ENCODE measurements at places on chromosomes 5 and 9.

DNA sequence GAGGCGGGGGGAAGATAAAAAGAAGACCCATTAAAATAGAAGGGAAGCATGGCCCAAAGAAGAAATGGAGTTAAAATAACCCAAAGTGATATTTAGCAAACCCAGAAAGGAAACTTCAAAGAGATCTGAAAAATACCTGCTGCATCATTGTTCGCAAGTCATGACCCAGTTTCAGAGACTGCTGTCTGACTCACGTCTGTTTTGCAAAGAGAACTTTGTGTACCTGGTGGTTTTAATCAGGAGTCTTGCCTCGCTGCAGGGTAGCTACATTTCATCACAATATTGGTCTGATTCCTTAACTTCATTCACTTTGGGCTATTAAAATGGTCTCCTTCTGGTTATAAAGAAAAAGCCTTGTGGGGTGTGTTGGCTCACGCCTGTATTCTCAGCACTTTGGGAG is 461.1 kb upstream of the DAP start:
- DNase-seq, result no peak

DNA sequence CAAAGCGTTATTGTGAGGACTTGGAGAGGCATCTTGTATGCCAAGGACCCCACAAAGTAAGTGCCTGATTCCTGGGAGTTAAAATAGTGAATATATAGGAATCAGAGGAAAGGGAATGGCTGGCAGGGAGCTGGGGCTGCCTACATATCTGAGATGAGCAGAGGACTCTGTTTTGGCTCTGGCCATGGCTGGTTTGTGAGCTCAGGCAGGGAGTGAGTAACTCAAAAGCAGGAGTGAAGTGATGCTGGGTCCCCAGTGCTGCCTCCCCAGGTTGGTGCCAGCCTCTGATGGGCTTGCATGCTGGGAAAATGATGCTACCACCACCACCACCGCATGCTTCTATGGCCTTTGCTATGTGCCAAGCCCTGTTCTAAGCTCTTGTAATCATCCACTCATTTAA is 246.0 kb upstream of the MVB12B start:
- no peak for DNase-seq

DNA sequence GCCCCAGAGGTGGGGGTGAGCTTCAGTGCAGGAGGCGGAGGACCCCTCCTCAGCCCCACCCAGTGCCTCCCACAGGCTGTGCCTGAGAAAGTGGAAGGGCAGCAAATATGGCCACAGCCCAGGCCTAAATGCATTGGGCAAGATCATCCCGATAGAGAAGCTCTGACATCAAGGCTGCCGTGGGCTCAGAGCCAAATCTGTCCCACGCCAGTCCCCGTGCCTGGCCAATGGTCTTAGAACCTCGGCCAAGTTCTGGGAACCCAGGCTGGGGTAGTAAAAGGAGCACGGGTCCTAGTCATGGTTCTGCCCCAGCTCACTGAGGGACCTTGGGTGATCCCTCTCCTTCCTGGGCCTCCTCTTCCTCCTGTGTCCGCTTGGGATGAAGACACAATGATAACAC is 27.7 kb upstream of the TNIP1 start:
- DNase-seq, result no peak

- no peak for DNase-seq
Observed at GRCh38 chr5:134567641-134568336, 42.3 kb downstream of the JADE2 start.

DNA sequence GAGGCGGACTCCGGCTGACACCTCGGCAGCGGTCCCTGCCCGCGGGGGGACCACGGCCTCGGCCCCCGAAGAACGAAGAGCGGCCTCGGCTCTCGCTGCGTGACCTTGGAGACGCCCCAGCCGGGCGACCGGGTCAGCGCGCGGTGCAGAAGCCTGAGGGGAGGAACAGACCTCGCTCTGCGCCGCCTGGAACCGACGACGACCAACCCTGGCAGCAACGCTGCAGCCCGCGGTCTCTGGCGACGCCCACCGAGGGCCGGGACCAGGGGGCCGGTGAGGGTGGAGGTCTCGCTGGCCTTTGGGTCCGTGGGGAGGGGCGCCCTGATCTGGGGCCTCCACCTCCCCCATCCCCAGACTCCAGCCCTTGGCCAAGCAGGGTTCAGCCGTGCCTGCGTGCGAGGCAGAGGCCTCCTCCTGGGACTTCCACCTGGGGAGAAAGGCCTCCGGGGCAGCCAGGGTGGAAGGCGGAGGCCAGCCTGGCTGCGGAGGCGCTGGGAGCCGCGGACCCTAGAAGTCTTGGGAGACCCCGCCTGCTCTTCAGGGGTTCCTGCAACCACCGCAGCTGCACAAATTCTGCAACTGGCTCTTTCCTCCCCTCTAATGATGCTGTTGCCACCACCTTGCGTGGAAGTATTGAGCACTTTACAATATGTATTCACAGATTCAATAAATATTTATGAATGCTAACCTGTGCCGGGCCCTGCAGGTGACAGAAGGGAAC is 44.3 kb upstream of the SLC12A7 start:
- no peak for DNase-seq

DNA sequence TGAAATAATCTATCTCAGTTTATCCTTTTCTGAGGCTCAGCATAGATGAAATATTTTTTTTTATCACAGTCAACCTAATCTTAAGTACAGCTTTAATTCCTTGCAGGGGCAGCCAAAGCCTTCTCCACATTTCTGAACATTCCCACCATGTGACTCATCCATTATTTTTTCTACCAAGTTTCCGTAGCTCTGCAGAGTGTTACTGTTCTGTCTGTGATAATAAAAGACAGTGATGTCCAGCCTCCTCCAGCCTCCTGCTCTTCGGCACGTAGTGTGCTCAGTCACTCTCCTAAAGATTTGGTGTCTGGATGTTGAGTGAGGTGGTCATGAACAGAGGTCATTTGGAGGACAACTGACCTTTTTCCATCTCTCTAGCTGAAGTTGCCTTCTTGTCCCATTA is 338.1 kb upstream of the ADAMTS16 start:
- peak; percentile 3 for DNase-seq

GRCh38 chr5:145951071-145951470 is 14.7 kb downstream of the SH3RF2 start:
- no peak for DNase-seq

DNA sequence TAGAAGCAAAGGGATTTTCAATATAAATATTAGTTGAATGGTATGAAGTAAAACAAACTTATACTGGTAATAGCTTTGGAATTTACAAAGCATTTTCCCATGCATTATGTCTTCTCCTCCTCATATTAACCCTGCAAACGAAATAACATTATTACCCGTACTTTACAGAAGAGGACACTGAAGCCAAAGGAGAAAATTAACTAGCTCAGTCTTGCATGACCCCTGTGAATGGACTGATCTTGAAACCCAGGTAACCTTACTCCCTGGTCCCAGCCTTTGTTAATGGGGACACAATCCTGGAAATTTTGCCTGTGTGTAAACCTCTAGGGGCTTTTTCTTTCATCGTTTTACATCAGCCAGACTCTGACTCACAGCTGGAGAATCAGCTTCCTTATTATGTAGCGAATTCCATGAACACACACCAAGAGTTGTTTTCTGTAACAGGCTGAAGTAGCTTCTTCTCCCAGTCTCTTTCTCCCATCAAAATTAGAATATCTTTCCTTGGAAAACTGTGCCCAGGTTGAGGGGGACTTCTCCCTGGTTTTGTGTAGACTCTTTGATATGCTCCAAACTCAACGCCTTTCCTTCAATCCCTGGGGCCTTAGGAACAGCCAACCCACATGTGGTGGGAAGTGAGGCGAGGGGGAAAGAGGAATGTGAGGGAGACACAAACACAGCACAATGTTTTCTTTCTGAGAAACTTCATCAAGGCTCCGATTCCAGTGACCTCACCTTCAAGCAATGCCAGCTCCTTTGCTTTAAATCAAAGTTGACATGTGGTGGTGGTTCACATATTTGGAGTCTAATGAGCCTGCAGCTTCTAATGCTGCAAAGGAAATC is 480.9 kb upstream of the PAPPA start:
- DNase-seq, result no peak

DNA sequence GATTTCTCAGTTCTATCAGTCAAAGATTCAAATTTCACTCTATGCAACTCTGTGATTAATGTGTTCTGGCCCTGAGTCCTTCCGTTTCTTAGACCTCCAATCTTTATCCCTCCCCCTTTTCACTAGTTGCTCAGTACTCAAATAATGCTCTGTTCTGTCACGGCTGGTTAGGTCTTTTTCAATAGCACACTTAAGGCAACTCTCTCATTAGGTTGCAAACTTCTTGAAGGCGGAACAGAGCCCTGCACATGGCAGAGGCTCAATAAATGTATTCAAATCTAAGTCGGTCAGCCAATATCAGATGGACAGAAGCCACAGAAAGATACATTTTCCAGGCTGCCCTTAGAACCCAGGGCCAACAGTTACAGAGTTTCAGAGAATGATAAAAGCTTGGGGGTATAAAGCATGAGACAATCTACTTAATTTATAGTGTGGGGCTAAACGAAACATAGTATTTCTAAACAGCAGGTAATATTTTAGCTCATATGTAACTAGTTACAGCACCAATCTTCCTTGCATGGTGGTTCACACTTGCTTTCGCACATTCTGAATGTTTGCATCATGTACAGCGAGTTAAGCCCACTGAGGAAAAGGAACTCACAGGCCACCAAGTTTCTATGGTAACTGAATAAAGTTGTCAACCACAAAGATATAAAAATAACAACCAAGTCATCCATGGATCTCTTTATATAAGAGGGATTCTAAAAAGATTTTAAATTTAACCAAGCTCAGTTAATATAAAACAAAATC is 67.1 kb upstream of the GOLPH3 start:
- no peak for DNase-seq

- DNase-seq, result no peak
Observed at GRCh38 chr5:152932621-152933020, 527.5 kb upstream of the NMUR2 start.

- no peak for DNase-seq
Observed at GRCh38 chr5:147713550-147714295, 68.8 kb downstream of the JAKMIP2 start.

- DNase-seq, result peak; percentile 95
Observed at GRCh38 chr9:34701769-34702736, 7.9 kb downstream of the CCL21 start.

GRCh38 chr9:86838519-86839497 is 108.5 kb downstream of the GAS1 start:
- no peak for DNase-seq

GRCh38 chr5:54221135-54221534 is 89.2 kb downstream of the ARL15 start:
- DNase-seq, result no peak

DNA sequence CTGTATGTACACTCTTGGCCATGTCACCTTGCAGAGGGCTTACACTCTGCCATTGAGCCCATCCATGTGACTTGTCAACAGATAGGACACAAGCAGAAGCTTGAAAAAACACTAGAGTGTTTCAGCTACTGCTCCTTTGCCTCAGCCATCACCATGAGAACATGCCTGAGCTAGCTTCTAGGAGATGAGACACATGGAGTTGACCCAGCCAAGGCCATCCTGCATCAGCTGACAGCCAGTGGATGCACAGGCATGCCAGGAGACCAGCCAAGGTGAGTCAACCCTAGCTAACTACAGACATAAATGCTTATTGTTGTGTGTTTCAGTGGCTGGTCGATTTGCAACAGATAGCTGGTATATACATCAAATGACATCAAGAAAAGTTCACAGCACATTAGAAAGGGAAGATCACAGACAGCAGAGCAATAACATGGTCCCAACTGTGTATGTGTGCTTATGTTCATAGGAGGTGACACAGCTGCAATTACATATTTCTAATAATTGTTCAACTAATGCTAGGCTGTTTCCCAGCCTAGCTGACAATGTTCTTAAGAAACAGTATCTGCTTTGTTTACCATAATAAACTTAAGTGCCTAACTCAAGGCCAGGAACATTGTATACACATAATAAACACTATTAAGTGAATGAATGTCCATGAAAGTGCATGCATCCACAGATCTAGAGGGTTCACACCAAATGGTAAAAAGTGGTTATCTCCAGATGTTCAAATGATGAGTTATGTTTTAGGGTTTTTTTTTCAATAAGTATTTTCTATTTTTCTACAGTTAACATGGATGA is 105.7 kb downstream of the SPOCK1 start:
- DNase-seq, result no peak

DNA sequence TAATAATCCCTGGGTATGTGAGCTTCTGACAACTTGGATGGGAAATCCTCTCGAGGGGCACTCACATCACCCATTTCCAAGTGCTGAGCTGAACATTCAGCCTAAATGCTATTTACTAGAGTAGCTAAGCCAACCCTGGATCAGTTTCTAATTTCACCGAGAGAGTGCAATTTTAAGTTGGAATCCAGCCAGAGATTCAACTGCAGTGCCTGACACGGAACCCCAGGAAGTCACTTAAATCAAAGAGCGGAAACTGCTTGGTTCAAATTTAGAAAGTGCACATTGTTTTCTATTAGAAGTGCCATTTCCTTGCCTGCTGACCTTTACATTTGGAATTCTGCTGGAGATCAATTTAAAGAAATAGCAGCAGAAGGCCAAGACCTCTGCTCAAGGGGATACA is 8.8 kb downstream of the SPRY4 start:
- DNase-seq, result peak; percentile 77

DNA sequence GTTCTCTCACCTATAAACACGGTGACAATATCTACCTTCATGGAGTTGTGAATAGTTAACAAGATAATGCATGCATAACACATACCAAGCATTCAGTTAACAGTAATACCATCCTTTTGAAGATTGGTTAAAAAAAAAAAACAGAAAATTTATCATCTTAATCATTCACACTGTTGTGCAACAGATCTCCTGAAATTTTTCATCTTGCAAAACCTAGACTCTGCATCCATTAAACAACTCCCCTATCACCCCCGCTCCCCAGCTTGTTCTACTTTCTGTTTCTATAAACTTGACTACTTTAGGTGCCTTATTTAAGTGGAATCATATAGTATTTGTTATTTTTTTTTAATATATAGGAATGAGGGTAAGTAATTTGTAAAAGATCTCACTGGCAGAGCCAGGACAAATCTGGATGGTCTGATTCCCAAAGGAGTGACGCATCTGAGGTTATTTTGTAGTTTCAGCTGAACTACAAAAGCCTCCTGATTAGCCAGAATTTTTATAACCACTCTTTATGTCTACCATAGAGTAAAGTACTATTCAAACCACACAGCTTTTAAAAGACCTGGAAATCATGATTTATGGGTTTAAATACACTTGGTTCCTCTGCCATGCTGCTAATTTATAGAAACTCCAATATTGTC is 93.0 kb downstream of the FANCC start:
- no peak for DNase-seq

- no peak for DNase-seq
Observed at GRCh38 chr5:128681096-128681495, 143.1 kb upstream of the FBN2 start.

DNA sequence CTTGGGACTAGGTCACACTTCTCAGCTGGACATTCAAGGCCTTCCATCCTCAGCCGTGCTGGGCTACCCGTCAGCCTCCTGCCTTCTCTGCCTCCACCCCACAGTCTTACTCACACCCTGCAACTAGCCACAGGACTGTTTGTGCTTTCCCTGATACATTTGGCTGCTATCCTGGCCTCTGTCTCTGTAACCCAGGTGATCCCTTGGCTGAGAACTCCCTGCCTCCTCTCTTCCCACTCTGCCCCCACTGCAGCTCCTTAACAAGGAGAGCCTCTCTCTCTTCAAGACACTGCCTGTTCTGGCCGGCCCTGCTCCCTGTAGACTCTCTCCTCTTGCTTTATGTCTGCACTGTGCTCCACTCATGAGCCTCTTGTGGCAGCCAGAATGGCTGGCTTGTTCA is 120.6 kb downstream of the MSX2 start:
- no peak for DNase-seq
